ENCODE measurements at places on chromosomes 6 and 20.

GRCh38 chr6:142749556-142749955, 195.4 kb downstream of the HIVEP2 start:
- no peak for DNase-seq

DNA sequence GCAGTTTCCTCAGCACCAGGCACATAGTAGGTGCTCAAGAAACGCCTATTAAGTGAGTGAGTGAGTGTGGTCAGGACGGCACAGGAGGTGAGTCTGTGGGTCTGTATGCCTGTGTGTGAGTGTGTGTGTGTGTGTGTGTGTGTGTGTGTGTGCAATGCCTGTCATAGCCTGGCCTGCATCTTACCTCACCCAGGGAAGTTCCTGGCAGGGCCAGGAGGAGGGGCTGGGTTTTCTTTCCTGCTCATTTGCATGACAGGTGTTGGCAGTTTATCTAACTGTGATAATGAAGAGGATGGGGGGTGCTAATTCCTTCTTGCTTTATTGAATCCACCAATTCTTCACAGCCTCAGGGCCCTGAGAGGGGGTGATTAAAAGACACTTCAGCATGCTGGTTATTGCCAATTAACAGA, 146.7 kb upstream of the MLN start:
- no peak for DNase-seq

GRCh38 chr20:46939031-46939965, 44.7 kb downstream of the EYA2 start:
- no peak for DNase-seq

DNA sequence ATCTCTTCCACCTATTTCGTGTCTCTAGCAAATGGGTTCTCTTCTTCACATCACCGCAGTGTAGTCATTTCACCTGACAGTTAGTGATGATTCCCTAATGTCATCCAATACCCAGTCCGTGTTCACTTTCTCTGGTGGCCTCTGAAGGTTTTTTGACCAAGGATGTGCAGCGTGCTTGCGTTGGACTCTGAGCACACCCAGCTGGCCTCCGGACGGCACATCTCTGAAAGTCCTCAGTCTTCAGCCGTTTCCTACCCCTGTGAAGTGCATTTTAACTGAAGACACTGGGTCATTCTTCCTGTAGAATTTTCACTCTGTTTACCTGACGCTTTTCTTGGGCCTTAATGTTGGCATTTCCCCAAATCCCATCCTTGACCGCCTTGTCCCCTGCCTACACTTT, 98.7 kb downstream of the ERMARD start:
- DNase-seq, result no peak

DNA sequence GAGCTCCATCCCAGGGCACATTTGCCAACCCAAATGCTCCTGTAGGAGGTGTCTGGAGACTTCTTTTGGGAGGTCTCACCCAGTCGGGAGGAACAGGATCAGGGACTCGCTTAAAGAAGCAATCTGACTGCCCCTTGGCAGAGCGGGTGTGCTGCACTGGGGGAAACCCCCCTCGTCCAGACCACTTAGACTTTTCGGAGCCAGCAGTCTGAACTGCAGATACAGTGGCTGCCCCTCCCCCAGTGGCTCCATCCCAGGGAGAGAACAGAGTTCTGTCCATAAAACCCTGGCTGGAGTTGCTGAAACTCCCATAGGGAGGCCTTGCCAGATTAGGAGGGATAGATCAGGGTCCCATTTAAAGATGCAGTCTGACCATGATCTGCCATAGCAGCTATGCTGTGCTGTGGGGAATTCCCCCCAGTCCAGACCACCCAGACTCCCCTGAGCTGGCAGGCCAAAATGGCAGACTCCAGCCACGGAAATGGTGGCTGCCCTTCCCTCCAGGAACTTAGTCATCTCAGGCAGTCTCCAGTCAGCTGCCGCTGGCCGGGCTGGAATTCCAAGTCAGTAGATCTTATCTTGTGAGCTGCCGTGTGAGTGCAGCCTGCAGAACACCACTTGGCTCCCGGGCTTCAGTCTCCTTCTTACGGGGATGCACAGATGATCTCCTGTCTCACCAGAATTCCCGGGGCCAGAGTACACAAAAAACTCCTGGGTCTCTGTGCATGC, 278.1 kb upstream of the SASH1 start:
- no peak for DNase-seq

DNA sequence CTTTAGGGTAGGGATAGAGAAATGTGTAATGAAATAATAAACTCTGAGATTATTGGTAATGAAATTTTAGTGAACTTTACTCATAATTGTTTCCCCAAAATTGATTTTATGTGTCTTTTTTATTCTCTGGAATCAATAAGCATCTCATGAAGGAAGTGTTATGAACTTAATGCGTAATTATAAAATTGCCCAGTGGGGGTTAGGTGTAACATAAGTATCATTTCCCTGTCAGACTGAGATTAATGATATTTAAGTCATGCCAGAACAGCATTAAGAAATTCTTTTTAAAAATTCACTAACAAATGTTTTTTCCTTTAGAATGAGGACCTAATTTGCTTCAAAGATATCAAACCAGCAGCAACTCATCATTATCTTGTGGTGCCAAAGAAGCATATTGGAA, 10.0 kb downstream of the HINT3 start:
- DNase-seq, result no peak

- DNase-seq, result no peak
These were observed 4.5 kb downstream of the PMEPA1 start for GRCh38 chr20:57705127-57705899.

GRCh38 chr20:5584678-5585077, 165.5 kb upstream of the SHLD1 start:
- no peak for DNase-seq

DNA sequence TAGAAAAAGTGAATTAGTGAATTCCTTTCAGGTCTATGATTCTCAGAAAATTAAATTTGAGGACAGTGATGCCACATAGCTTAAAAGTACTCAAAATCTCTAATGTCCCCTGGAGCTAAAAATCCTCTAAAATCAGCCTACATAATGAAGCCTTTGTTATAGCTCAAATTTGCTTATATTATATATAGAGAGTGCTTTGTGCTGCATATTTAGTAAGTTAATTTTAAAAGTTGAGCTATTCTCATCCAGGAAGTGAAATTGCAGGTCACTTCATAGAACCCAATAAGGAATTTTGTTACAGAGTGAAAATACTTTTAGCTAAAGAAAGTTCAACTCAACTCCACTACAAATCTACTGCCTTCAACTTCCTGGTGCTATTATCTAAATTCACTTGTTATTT, 507.5 kb upstream of the MAP3K7 start:
- DNase-seq, result no peak

DNA sequence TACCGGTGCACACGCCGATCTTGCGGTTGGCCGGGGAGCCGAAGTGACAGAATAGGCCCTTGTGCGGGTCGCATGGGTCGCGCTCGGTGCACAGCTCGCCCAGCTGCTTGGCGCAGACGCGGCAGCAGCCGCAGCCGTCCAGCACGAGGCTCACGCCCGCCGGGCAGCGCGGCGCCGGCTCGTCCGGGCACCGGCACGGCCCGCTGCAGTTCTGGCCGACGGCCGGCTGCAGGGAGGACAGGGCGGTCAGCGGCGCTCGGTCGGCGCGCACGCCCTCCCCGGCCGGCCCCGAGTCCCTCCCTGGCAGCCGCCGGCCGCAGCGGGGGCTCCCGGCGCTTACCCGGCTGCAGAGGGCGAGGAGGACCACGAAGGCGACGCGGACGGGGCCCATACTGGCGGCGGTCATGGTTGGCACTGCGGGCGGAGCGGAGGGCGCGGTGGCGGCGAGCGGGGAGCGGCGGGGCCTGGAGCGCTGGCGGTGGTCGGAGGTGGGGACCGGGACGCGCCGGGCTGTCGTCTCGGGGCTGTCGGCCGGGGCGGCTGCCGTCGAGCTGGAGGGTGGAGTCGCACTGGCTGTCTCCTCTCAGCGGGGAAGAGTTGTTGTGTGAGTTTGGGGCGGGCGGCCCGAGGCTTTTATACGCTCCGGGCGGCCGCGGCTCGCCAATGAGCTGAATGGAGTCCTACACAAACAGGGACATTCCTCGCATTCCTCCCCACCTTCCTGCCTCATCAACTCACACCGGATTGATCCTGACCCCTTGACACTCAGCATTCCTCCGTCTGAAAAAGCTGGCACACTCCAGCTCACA, at the start of gene CCN2:
TSS of gene CCN2 (minus strand) at position 606 of the 809 bp plus-strand sequence. CDS start at position 406, 200 bp downstream.
- no peak for DNase-seq

DNA sequence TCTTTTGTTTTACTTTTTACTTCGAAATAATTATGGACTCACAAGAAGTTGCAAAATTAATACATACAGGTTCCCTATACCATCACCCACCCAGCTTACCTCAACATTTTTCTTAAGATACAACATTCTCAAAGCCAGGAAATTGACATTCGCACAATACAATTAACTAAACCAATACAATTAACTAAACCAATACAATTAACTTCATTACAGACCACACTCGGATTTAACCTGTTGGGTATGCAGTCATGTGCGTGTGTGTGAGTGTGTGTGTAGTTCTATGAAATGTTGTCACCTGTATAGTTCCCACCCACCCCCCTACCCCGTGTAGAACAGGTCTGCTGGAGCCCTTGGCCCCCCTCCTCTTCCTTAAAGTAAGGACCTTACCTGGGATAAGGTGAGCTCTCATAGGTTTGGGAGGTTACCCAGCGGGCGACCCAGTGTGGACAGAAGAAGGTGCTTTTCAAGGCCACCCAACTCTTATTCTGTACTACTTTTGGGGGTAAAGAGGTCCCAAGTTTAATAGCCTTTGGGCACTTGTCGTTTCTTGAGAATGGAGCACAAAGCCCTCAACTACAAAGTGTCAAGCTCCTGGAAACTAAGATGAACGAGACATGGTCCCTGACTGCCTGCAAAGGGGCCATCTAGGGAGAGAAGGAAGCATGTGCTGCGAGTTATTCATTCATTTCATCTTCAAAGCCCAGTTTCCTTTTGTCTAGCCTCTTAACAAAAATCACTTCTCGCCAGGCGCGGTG, 544 bp upstream of the STK38 start:
- peak; percentile 3 for DNase-seq

- no peak for DNase-seq
These were observed 41.7 kb downstream of the COL19A1 start for GRCh38 chr6:69907981-69908498.

DNA sequence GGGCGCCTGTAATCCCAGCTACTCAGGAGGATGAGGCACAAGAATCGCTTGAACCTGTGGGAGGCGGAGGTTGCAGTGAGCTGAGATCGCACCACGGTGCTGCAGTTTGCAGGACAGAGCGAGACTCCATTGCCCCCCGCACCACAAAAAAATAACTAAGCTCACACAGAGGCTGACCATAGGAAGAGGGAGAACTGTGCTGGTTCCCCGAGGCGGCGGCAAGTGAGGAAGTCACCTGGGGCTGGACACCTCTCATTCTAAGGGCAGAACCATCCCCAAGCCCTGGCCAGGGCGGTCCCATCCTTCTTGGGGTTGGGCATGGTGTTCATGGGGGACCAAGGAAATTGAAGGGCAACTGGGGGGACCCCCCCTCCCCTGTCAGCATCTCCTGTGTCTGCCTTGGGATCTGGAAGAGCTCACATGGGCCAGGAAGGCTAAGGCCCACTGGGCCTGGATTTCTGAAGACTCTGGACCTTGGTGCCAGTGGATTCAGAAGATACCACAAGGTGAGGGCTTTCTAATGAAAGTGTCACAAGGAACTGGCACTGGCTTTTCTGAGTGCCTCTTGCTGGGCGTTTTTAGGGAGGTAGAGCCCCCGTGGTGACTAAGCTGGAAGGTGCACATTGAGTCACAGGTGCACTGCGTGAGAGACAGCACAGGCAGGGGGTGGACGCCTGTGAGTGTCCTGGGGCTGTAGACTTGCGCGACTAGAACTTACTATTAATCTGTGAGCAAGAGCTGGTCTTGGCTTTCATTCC, 11.5 kb downstream of the IRF4 start:
- peak; percentile 86 for DNase-seq

GRCh38 chr6:99894815-99895214, 99.2 kb downstream of the MCHR2 start:
- DNase-seq, result no peak

GRCh38 chr20:19701429-19701828, 56.6 kb upstream of the RIN2 start:
- DNase-seq, result no peak

DNA sequence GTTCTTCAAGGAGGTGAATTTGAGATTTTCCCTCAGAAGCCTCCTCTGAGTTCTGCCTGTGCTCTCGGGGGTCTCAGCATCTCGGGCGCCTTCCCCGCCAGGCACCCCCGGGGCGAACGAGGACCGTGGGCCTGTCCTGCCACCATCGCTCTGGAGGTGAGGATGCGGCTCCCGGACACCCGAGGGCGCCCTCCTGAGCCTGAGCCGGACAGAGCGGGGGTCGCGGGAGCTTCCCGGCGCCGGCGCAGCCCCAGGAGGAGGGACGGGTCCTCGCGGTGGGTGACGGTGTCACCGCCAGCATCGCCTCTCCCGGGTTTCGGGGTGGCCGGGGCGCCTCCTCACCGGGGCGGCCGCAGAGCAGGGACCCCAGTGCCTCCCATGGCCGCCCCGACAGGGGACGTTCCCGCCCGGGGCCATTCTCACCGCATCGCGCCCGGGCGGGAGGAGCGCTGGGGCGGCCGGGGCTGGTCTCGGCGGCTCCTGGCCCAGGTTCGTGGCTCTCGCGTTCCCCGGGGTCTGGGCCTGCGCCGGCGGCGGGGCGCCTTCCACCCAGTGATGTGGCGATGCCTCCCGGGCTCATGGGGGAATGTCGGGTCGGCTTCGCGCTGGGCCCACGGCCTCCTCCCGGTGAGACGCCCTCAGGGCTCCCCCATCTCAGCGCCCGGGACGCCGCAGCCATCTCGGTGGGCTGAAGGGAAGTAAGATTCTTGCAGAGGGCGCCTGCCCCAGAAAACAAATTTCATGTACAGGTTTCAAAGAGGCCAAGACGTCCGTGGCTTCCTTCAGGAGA, 210.5 kb downstream of the ERMARD start:
- no peak for DNase-seq

- DNase-seq, result no peak
These were observed 52.0 kb upstream of the TFB1M start for GRCh38 chr6:155366325-155366724.

DNA sequence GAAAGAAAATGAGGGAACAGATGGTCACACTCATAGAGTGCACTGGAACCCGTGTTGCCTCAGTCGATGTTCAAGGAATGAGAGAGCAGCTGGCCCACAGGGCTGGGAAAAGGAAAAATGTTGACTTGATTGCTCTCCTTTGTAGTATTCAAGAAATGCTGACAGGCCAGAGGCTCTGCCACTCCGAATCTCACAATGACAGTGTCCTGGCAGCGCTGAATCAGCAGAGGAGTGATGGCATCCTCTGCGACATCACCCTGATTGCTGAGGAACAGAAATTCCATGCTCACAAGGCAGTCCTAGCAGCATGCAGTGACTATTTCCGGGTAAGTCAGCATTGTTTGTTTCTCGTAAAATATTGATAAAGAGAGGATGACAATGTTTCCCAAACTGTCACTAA, 51.3 kb downstream of the KLHL32 start:
- no peak for DNase-seq

GRCh38 chr20:57608516-57608915, 11.7 kb downstream of the ZBP1 start:
- DNase-seq, result no peak

DNA sequence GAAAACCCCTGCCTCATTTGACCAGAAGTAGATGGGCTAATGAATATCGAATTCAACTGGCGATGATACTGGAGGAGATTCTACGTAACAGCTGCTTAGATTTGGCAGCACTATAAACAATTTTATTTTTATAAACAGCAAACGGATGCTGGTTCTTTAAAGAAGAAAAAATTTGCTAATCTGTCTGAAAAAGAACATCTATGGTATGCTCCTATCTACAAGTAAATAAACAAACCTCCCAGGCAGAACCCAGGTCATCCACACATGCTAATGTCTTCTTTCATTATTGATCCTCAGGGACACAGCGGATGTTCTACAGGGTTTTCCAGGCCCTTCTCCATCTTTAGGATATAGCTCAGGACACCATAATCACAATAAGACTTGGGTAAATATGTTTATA, 291.3 kb downstream of the ALDH8A1 start:
- DNase-seq, result no peak

Data from stimulated activated CD4-positive, alpha-beta T cell treated with anti-CD3 and anti-CD28 coated beads, Interleukin-1b, Interleukin-23, amount 100 ng/mL, for 48 hours (primary cell).